ENCODE measurements at places on chromosomes 6 and 20. TPM values are rescaled to one million over a fixed set of nuclear protein-coding genes. Genes with fewer than 3 reads are reported as not detected.

FAM83C gene
- not detected for total RNA-seq

GRCh38 chr6:167546611-167547327, 221.9 kb downstream of the TTLL2 start:
- no peak for DNase-seq
- no peaks in the 10 kb centered on the region for H3K4me1 ChIP-seq
- H3K27me3 ChIP-seq = no peaks in the 10 kb centered on the region
- H3K27ac ChIP-seq = no peak overlapping the region
- H3K4me3 ChIP-seq = no peak overlapping the region

DNA sequence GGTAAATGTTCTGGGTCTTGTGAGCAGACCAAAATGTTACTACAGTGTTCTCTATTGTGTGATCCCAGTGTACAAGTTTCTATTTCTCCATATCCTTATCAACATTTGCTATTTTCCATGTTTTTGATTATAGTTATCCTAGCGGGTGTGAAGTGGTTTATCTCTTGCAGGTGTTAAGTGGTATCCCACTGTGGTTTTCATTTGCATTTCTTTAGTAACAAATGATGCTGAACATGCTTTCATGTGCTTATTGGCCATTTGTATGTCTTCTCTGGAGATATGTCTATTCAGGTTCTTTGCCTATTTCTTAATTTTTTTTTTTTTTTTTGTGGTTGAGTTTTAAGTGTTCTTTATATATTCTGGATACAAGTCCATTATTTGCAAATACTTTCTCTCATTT, 35.5 kb downstream of the NSFL1C start:
- H3K4me1 ChIP-seq = peaks cover 20% of the 10 kb centered on the region
- no peak overlapping the region for H3K27ac ChIP-seq
- H3K36me3 ChIP-seq = peaks cover 7% of the 10 kb centered on the region
- H3K27me3 ChIP-seq = no peaks in the 10 kb centered on the region
- no peak overlapping the region for H3K4me3 ChIP-seq

NOX3 gene
- not detected for total RNA-seq

DNA sequence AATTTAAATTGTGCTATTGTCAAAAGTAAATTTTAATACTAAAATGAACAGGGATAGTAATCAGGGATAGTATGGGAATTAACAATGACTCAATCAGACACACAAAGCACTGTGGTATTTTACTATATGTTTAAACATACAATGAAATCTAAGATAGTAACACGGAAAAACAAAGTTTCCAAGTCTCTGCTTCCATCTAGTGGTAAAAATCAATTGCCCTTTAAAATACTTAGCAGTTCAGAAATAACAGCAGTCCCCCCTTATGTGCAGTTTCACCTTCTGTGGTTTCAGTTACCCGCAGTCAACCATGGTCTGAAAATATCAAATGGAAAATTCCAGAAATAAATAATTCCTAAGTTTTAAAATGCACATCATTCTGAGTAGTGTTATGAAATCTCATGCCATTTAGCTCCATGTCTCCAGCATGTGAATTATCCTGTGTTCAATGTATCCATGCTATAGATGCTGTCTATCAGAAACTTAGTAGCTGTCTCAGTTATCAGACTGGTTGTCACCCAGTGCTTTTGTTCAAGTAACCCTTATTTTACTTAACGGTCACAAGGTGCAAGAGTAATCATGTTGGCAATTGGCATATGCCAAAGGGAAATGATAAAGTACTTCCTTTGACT, 58.5 kb downstream of the AHI1 start:
- DNase-seq = no peak
- H3K4me1 ChIP-seq = no peaks in the 10 kb centered on the region
- H3K4me3 ChIP-seq = no peak overlapping the region
- peaks cover under 1% of the 10 kb centered on the region for H3K27me3 ChIP-seq
- H3K27ac ChIP-seq = no peak overlapping the region

DNA sequence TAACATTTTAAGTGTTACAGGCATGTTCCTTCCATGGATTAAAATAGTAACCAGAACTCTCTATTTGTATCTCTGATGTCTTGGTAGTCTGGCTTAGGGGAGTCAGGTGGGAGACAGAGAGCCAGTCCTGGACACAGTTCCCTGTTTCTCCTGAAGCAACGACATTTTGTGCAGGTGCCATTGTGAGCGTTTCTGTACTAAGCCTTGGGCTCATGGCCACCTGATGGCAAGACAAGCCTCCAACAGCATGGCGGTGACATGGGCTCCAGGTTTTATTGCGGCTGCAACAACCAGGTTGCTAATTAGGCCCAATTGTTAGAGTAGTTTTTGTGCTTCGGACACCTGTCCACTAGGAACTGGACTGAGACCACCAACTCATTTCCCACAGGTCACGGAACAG, 105.3 kb downstream of the PRDM13 start:
- no peaks in the 10 kb centered on the region for H3K36me3 ChIP-seq
- no peak for DNase-seq
- no peaks in the 10 kb centered on the region for H3K4me1 ChIP-seq
- H3K27me3 ChIP-seq = no peaks in the 10 kb centered on the region

SPTLC3 gene
- 0.41 TPM for total RNA-seq

DNA sequence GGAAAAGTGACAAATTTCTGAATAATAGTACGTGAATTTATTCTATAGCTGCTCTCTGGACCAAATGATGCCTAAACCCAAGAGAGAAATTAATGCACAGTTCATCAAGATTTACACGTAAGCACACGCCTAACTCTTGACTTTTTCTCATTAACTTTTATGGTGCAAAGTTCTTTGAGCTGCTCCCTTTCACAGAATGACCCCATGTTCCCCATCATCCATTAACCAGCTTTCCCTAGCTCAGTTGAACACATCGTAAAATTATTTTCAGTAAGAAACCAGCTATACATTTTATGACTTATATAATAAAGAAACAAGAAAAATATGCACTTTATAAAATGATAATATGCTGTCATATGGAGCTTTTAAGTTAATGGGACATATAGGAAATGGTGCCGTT, 54.3 kb downstream of the ID4 start:
- H3K27ac ChIP-seq = no peak overlapping the region
- no peaks in the 10 kb centered on the region for H3K36me3 ChIP-seq
- H3K4me1 ChIP-seq = no peaks in the 10 kb centered on the region

MEP1A gene
- not detected for total RNA-seq

GRCh38 chr20:23670361-23670760, 18.5 kb downstream of the CST4 start:
- no peak overlapping the region for H3K4me3 ChIP-seq
- H3K4me1 ChIP-seq = no peaks in the 10 kb centered on the region
- no peaks in the 10 kb centered on the region for H3K27me3 ChIP-seq
- no peak overlapping the region for H3K27ac ChIP-seq
- no peak for DNase-seq

MEI4 gene
- 0.38 TPM for total RNA-seq

DNA sequence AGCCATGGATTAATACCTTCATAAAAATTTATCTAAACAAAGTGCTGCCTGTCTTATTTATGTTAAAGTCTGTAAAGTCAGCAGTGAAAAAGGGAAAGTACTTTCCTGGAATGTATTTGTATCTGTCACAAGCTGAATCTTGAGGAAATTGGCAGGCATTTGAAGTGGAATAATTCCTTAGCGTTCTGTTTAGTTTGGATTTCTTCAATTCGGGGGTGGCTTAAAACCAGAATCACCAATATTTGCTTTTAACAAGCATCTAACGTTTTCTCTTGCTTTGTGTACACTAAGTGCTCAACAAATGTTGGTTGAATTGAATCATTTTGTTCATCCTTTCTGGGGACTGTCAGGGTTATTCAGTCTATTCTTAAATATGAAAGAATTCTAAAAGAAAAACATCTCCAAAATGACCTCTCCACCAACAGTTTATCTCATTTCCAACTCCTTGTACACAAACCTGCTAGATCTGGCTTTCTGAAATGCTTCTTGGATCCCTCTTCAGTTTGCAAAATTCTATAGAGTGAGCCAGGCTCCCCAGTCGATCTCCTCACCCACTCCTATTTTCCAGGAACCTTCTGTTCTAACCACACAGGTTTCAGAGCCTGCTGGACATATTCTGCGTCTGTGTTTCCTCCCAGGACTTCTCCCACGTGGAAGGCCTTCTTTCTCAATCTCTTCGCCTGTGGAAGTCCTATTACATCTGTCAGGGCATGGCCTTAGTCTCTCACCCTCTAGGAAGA, 2.0 kb upstream of the NPEPL1 start:
- peak overlapping the region; percentile 30 for H3K27ac ChIP-seq
- H3K4me3 ChIP-seq = no peak overlapping the region
- H3K36me3 ChIP-seq = no peaks in the 10 kb centered on the region

GRCh38 chr6:170147832-170148708, 142.8 kb downstream of the DLL1 start:
- no peak overlapping the region for H3K27ac ChIP-seq
- H3K36me3 ChIP-seq = peaks cover 8% of the 10 kb centered on the region
- no peak for DNase-seq
- peaks cover 8% of the 10 kb centered on the region for H3K27me3 ChIP-seq
- H3K4me3 ChIP-seq = no peak overlapping the region
- H3K4me1 ChIP-seq = peaks cover 21% of the 10 kb centered on the region

DNA sequence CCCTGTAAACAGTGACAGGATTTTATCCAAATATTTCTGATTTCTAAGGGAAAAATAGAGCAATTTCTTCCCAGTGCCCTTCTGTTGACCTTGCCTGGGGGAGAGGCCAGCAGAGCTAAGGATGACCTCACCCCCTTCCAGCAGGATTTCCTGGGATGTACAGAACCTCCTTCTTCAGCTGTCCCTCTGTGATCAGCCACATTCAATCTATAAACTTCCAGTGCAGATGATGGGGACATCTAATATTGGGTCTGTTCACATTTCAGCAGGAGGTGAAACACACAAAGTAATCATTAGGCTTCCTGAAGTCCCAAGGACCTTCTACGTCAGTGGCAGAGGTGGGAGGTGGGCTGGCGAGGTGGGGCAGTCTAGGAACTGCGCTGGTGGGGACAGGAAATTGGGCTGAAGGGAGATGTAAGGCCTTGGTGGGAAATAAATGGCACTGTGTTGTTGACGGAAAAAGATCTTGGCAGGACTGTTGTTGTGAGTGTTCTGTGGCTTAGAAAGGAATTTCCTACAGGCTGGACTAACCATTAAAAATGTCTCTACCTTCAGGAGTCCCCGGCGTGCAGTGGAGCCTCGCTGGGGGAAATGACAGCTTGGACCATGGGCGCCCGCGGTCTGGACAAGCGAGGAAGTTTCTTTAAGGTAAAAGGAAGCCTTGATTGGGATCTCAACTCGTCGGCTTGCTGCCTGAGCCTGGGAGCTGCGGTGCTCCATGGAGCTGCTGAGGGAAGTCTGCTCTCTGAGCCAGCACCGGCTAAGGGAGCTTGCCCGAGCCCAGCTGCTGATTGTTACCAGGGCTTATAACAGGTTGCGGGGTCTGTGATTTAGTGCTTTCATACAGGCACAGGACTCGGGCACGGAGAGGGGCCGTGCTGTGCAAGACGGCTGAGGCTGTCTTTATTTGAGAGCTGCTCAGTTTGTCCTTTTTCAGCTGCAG, 127.9 kb upstream of the NAA20 start:
- peaks cover 49% of the 10 kb centered on the region for H3K4me1 ChIP-seq
- peak; percentile 20 for DNase-seq
- H3K36me3 ChIP-seq = peaks cover 30% of the 10 kb centered on the region
- peak overlapping the region; percentile 79 for H3K4me3 ChIP-seq
- H3K27ac ChIP-seq = peak overlapping the region; percentile 92
- peaks cover 4% of the 10 kb centered on the region for H3K27me3 ChIP-seq

DNA sequence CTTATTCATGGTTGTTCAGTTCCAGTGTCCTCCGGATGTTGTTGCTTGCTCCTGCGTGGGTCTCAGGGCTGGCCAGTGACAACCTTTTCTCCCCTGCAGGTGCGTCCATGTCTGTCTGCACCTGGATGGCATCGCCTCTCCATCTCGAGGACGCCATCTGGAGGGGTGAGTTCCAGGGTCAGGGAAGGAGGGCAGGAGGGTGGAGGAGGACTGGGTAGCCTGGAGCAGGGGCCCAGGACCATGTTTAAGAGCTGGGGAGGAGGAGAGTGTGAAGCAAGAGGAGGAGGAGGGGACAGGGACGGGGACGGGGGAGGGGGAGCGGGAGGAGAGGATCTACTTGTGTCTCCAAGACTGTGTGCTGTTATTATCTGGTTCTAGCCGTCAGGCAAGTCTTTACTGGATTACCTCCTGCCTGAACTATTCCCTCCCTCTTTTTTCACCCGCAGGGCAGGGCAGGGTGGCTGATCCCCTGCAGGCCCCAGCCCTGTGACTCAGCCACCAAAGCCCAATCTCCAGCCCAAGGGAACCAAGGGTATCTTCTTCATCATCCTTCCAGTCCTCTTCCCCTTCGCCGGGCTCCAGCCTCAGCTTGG, 32.2 kb upstream of the TULP1 start:
- no peaks in the 10 kb centered on the region for H3K27me3 ChIP-seq
- peaks cover 16% of the 10 kb centered on the region for H3K4me1 ChIP-seq
- H3K4me3 ChIP-seq = no peak overlapping the region
- no peak overlapping the region for H3K27ac ChIP-seq
- no peak for DNase-seq

DNA sequence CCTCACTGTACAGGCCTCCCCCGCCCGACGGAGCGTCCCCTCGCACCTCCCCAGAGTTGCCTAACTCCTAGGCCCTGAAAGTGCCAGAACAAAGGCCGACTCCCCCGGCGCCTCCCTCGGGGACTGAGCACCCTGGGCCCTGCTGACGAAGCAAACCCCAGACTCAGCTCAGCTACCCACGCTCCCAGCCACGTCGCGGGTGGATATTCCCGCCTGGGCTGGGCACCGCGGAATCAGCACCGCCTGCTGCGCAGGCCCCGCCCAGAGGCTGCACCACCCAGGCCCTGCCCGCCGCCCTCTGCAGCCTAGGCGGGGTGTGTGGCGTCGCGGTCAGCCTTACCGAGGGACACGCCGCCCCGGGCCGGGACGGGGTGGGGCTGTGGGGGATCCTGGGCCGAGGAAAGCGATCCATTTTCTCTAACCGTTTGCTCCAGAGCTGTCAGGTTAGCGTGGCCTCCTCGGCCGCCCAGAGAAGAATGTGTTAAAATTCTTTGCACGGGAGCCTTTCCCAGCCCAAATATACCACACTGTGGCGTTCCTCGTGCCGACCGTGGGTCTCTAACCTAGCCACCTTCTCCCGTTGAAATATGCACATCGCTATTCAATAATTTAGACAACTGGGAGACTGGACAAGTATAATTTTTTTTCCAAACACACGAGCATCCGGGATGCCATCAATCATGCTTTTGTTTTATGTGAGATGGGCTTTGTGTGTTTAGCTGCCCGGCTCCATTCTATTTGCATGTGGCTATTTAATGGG, 31.4 kb downstream of the TFAP2A start:
- peaks cover 28% of the 10 kb centered on the region for H3K27me3 ChIP-seq
- H3K4me3 ChIP-seq = peak overlapping the region; percentile 57
- DNase-seq = no peak
- peaks cover 14% of the 10 kb centered on the region for H3K4me1 ChIP-seq
- peaks cover 4% of the 10 kb centered on the region for H3K36me3 ChIP-seq
- H3K27ac ChIP-seq = no peak overlapping the region

EBF4 gene
- total RNA-seq = 5.9 TPM

CLPSL1 gene
- total RNA-seq = not detected

DNA sequence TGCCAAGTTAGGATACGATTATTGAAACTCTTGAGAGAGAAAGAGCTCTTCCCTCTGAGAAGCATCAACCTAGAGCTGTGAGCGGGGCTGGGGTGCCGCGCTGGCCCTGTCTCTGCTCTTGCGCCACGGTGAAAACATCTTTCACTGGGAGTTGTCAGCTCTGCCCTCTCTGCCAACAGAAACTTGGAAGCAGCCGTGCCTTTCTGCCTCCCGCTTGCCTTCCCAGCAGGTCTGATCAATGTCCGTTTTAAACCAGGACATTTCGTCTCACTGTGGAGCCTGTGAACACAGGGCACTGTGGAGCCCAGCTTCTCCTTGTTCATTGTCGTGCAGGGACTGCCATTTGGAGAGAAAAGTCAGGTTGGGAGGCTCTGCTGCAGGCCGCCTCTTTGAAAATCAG, 249.2 kb upstream of the PMEPA1 start:
- H3K4me1 ChIP-seq = peaks cover 7% of the 10 kb centered on the region
- peaks cover 3% of the 10 kb centered on the region for H3K27me3 ChIP-seq
- H3K36me3 ChIP-seq = peaks cover 6% of the 10 kb centered on the region
- no peak overlapping the region for H3K27ac ChIP-seq
